ENCODE measurements at places on chromosomes 13 and 19.
A peak's percentile ranks its signal among the peaks of the same experiment; 100 is the strongest.

GRCh38 chr13:95535243-95535642 is 17.3 kb upstream of the CLDN10 start:
- no peak for DNase-seq
- no peak overlapping the region for H3K4me3 ChIP-seq
- no peak overlapping the region for H3K27ac ChIP-seq
- no peaks in the 10 kb centered on the region for H3K36me3 ChIP-seq
- peaks cover under 1% of the 10 kb centered on the region for H3K27me3 ChIP-seq

- H3K4me3 ChIP-seq: no peak overlapping the region
- no peak for DNase-seq
- H3K4me1 ChIP-seq: peaks cover 7% of the 10 kb centered on the region
- H3K27ac ChIP-seq: no peak overlapping the region
Measured at GRCh38 chr19:547836-548720, 4.2 kb downstream of the GZMM start.

DNA sequence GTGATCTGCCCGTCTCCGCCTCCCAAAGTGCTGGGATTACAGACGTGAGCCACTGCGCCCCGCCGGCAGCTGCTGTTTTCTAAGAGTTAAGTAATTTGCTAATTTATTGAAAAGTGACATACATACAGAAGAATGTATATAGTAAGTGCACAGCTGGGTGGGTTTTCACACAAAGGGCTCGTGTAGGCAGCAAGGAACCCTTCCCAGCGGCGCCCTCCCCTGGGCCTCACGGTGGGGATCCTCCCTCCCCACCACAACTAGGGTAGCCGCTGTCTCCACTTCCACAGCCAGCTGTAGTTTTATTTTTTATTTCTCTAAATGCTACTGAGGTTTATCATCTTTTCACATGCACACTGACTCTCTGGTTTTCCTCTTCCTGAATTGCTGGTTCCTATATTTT is 64.9 kb downstream of the CRYL1 start:
- no peak for DNase-seq
- no peaks in the 10 kb centered on the region for H3K36me3 ChIP-seq
- peak overlapping the region; percentile 0 for H3K27ac ChIP-seq
- H3K4me3 ChIP-seq: no peak overlapping the region

DNA sequence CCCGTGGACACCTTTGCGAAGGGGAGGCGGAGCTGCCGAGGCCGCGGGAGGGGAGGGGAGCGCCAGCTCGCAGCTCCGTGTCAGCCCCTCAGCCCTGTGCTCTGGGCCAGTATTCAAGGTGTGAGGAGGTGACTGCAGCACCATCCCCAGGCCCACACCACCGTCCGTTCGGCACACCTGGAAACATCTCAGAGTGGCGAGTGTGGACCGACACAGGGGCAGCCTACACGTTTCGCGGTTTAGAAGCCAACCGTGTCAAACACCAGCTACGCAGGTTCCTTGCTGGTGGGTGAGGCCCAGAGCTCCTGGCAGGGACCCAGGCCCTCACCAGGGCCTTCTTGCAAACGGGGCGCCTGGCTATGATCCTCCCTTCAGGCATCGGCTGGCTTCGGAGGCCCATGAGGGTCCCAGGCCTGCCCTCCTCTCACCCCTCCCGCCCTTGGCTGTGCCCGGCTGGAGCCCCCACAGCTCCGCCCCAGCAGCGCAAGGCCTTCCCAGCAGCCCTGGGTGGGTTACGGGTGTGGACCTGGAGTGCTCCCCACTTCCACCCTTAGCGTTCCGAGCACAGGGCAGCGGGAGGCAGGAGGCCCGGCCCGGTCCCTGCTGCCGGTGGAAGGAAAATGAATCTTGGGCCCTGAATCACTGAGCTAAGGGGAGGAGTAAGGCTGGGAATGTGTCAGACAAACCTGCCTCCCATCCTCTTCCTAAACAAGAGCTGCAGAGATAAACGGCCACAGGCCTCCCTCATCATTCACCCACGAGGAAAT is 1.2 kb downstream of the C13orf46 start:
- no peak overlapping the region for H3K4me3 ChIP-seq
- H3K36me3 ChIP-seq: peaks cover 12% of the 10 kb centered on the region
- no peak overlapping the region for H3K27ac ChIP-seq
- H3K27me3 ChIP-seq: no peaks in the 10 kb centered on the region
- DNase-seq: peak; percentile 59
- peaks cover 35% of the 10 kb centered on the region for H3K4me1 ChIP-seq

- H3K27ac ChIP-seq: peak overlapping the region; percentile 74
- DNase-seq: no peak
- no peak overlapping the region for H3K4me3 ChIP-seq
- H3K27me3 ChIP-seq: no peaks in the 10 kb centered on the region
- H3K4me1 ChIP-seq: peaks cover 9% of the 10 kb centered on the region
Measured at GRCh38 chr13:92224052-92224821, 825.8 kb downstream of the GPC5 start.

- peak overlapping the region; percentile 89 for H3K4me3 ChIP-seq
- H3K27ac ChIP-seq: peak overlapping the region; percentile 85
- DNase-seq: no peak
- no peaks in the 10 kb centered on the region for H3K27me3 ChIP-seq
- peaks cover 39% of the 10 kb centered on the region for H3K4me1 ChIP-seq
- peaks cover 11% of the 10 kb centered on the region for H3K36me3 ChIP-seq
Measured at GRCh38 chr19:2476451-2477140, 669 bp downstream of the GADD45B start.

- H3K4me1 ChIP-seq: peaks cover 36% of the 10 kb centered on the region
- no peaks in the 10 kb centered on the region for H3K36me3 ChIP-seq
- no peak for DNase-seq
- no peaks in the 10 kb centered on the region for H3K27me3 ChIP-seq
Measured at GRCh38 chr19:511101-511851, 4.0 kb downstream of the TPGS1 start.

GRCh38 chr13:31930901-31931522 is 100.6 kb upstream of the FRY start:
- DNase-seq: no peak
- no peaks in the 10 kb centered on the region for H3K27me3 ChIP-seq
- no peak overlapping the region for H3K4me3 ChIP-seq
- H3K36me3 ChIP-seq: no peaks in the 10 kb centered on the region

GRCh38 chr19:33740811-33741396 is 55.8 kb upstream of the KCTD15 start:
- no peak overlapping the region for H3K4me3 ChIP-seq
- no peaks in the 10 kb centered on the region for H3K36me3 ChIP-seq

GRCh38 chr19:32196690-32197420 is 148.6 kb upstream of the ZNF507 start:
- no peak overlapping the region for H3K4me3 ChIP-seq
- H3K27ac ChIP-seq: no peak overlapping the region
- DNase-seq: no peak
- H3K36me3 ChIP-seq: no peaks in the 10 kb centered on the region
- H3K27me3 ChIP-seq: no peaks in the 10 kb centered on the region

- H3K4me3 ChIP-seq: no peak overlapping the region
- no peaks in the 10 kb centered on the region for H3K36me3 ChIP-seq
- peaks cover 67% of the 10 kb centered on the region for H3K27me3 ChIP-seq
- DNase-seq: no peak
- H3K4me1 ChIP-seq: peaks cover 30% of the 10 kb centered on the region
Measured at GRCh38 chr19:31356587-31357314, 7.5 kb upstream of the TSHZ3 start.

DNA sequence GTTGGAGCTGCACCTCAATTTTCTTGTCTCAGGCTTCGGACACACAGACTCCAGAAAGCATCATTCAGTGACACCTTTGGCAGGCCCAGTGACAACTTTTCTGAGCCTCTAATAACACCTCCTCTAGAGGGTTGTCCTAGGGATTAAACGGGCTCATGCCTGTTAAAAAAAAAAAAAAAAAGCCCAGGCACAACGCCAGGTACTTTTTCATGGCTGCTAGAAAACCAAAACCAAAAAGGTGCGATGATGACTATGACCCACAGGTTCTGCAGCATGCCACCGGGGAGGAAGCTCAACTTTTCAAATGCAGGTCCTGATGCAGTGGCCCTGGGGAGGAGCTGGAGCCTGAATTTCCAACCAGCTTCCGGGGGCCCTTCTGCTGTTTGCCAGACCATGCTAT is 184.2 kb downstream of the ABCC4 start:
- H3K4me3 ChIP-seq: no peak overlapping the region
- no peak overlapping the region for H3K27ac ChIP-seq

- no peak overlapping the region for H3K4me3 ChIP-seq
- no peak for DNase-seq
- H3K27ac ChIP-seq: no peak overlapping the region
- H3K4me1 ChIP-seq: peaks cover 14% of the 10 kb centered on the region
- H3K36me3 ChIP-seq: no peaks in the 10 kb centered on the region
- no peaks in the 10 kb centered on the region for H3K27me3 ChIP-seq
Measured at GRCh38 chr19:4136680-4137088, 12.8 kb upstream of the MAP2K2 start.

DNA sequence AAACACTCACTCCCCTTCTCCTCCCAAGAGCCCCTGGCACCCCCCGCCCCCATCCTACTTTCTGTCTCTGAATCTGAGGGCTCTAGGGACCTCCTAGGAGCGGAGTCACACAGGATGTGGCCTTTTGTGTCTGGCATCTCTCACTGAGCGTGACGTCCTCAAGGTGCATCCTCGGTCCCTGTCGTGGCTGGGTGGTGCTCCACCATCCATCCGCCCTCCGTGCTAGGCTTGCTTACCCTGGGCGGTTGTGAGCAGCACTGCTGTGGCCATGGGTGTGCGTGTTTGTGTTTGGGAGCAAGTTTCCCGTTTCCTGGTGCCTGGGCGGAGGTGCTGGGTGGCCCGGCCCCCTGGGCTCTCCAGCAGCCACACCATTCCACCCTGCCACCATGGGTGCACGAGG is 12.2 kb downstream of the PLEKHJ1 start:
- no peak for DNase-seq
- H3K4me1 ChIP-seq: peaks cover 24% of the 10 kb centered on the region
- peaks cover 94% of the 10 kb centered on the region for H3K36me3 ChIP-seq
- no peak overlapping the region for H3K4me3 ChIP-seq
- no peak overlapping the region for H3K27ac ChIP-seq
- no peaks in the 10 kb centered on the region for H3K27me3 ChIP-seq

- H3K27me3 ChIP-seq: no peaks in the 10 kb centered on the region
- DNase-seq: no peak
- no peaks in the 10 kb centered on the region for H3K4me1 ChIP-seq
- H3K27ac ChIP-seq: no peak overlapping the region
- H3K36me3 ChIP-seq: no peaks in the 10 kb centered on the region
Measured at GRCh38 chr13:38854226-38854625, 136.4 kb downstream of the STOML3 start.

DNA sequence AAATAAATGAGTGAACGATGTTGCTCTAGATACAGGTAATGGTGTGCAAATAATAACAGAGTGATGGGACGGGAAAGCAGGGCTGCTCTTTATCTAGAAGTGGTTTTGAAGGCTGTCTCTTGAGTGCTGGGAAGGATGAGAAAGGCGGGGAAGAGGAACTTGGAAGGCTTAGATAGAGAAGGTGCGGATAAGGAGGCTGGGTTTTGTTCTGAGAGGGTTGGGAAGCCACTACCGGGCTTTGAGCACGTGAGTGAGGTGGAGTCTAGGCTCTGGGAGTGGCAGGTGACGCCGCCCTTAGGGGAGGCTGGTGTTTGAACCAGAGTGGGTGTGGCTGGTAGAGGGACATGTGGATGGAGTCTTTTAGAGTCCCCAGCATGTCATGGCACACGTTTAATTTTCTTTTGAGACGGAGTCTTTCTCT is 811 bp downstream of the ARMC6 start:
- no peak for DNase-seq
- peak overlapping the region; percentile 83 for H3K4me3 ChIP-seq
- H3K27me3 ChIP-seq: no peaks in the 10 kb centered on the region
- H3K4me1 ChIP-seq: peaks cover 30% of the 10 kb centered on the region
- H3K27ac ChIP-seq: peak overlapping the region; percentile 92
- H3K36me3 ChIP-seq: peaks cover 15% of the 10 kb centered on the region

DNA sequence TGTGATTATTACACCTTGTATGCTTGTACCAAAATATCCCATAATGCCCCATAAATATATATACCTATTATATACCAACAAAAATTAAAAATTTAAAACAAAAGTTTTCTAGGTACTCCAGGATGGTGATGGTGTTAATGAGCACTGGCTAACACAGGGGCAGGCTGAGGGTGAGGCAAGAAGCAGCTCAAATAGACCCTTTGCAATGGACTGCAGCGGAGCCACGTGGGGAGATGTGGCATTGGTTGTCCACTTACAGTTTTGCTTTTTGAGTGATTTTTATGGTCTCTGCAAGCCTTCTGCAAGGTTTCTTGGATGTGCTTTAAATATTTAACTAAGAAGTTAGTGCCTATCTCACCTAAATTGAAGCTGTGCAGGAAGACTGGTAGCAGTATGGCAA is 132.9 kb downstream of the RAP2A start:
- no peaks in the 10 kb centered on the region for H3K36me3 ChIP-seq
- DNase-seq: no peak
- H3K27ac ChIP-seq: no peak overlapping the region
- peaks cover 14% of the 10 kb centered on the region for H3K4me1 ChIP-seq
- H3K27me3 ChIP-seq: no peaks in the 10 kb centered on the region

GRCh38 chr13:18212873-18213272 is 968.8 kb downstream of the TUBA3C start:
- no peaks in the 10 kb centered on the region for H3K4me1 ChIP-seq
- no peak overlapping the region for H3K27ac ChIP-seq
- H3K4me3 ChIP-seq: no peak overlapping the region
- H3K36me3 ChIP-seq: no peaks in the 10 kb centered on the region

- H3K4me3 ChIP-seq: no peak overlapping the region
- no peaks in the 10 kb centered on the region for H3K4me1 ChIP-seq
- H3K27ac ChIP-seq: no peak overlapping the region
- no peak for DNase-seq
- H3K27me3 ChIP-seq: peaks cover 7% of the 10 kb centered on the region
Measured at GRCh38 chr19:30167976-30168635, 204.1 kb upstream of the ZNF536 start.

- DNase-seq: no peak
- H3K27me3 ChIP-seq: peaks cover 27% of the 10 kb centered on the region
- peaks cover 59% of the 10 kb centered on the region for H3K4me1 ChIP-seq
- peak overlapping the region; percentile 77 for H3K4me3 ChIP-seq
- no peaks in the 10 kb centered on the region for H3K36me3 ChIP-seq
- H3K27ac ChIP-seq: peak overlapping the region; percentile 100
Measured at GRCh38 chr13:50125304-50125553, 110.0 kb downstream of the KCNRG start.

DNA sequence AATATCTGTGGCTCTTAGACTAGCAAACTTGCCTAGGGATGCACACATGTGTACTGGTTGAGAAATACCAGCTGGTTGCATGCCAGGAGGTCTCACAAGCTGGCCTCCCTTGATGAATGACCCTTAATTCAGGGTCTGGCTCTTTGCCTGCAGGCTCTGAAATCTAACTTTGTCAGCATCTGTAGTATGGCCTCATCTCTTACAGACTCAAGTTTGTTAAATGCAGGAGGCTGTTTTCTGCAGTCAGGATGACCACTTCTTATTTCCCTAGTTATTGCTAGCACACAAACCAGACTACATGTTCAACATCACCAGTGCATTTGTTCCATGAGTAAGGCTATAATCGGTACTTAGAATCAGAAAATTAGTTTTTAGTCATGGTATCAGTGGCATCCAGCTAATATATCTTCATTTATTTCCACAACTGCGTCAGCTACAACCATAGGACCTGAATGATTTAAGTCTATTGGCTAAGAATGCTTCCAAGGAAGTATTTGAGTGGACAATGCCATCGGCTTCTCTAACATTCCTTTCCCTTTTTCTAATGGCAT is 23.3 kb upstream of the POSTN start:
- no peaks in the 10 kb centered on the region for H3K4me1 ChIP-seq
- H3K27me3 ChIP-seq: no peaks in the 10 kb centered on the region
- no peaks in the 10 kb centered on the region for H3K36me3 ChIP-seq
- H3K4me3 ChIP-seq: no peak overlapping the region
- DNase-seq: peak; percentile 56

- no peaks in the 10 kb centered on the region for H3K27me3 ChIP-seq
- H3K4me1 ChIP-seq: peaks cover 15% of the 10 kb centered on the region
- peak within 1 kb of the TSS; percentile 76 for H3K4me3 ChIP-seq
Measured at GRCh38 chr19:56538761-56539263, at the start of gene ZFP28. Gene ZFP28, plus strand, starts transcription at chr19:56538948. Its CDS starts 71 bp downstream, at chr19:56539019.

Measured in suprapubic skin (tissue), 4 donors.